GM19239 (cell line): ENCODE measurements at places on chromosomes 7 and 10.

- no peak for DNase-seq
Observed at GRCh38 chr10:118682533-118682932, 72.2 kb downstream of the CACUL1 start.

DNA sequence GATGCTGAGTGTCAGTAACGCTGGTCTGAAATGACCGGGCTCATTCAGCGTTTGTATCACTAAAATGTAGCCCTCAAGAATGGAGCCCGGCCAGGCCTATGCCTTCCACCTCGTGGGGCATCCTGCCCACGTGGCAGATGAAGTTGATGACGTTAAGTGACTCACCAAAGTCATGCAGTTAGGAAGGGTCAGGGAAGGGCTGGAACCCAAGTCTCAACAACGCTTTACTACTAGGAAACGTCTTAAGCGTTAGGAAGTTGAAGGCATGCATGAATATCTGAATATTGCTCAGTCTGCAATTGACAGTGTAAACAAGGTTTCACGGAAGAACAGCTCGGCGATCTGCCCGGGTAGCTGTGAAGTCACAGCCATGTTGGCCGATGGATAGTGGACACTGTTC, 14.0 kb upstream of the UBE3C start:
- DNase-seq, result no peak

DNA sequence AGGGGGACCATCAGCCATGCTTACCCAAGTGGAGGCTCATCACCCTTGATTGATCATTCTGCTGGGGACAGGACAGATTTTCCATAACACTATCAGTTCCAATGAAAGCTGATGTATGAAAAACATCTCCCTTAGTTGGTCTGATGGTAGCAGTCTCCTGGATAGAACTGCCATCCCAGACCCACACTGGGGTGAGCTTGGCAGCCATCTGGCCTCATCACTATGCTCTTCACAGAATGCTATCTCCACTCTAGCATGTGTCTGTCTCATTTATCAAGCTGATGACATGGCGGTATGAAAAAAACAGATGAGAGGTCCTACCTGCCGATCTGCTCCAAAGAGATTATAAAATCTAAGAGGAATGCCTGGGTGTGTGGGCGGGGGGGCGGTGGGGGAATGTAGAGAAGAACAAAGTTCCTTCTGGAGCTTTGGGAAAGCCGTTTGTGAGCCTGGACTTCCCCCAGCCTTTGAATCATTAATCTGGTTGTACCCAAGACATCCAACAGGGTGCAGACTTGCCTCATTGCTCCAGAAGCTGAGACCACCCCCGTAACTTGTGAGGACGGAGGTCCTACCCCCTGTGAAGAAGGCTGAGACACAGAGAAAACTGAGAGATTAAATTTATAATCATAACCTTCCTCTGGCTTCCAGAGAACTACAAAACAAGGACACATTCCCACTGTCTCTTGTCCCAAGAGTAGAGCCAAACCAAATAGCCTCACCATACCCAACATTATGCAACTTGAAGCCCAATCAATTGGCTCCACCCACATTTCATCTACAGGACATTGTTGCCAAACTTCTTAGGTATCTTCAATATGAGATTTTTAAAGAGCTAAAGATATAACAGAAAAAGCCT, 340.8 kb downstream of the KCNMA1 start:
- DNase-seq, result no peak

GRCh38 chr10:73159038-73159648, 8.7 kb downstream of the ECD start:
- DNase-seq, result no peak

DNA sequence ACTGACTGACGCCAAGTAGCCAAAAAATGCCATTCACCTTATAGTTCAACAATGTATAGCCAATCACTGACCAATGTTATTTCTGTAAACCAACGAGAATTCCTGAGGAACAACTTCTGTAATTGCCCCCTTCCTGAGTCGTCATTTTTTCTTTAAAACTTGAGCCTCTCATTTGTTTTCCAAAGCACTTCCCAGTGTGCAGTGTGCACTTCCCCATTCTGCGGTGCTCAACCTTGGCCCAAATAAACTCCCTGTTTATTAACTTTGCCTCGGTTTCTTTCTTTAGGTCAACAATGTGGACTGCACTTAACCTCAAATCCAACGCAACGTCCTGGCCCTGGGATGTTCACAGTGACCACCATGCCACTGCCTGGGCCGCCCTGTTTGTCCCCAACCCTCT, 15.1 kb downstream of the PKD1L1 start:
- no peak for DNase-seq

DNA sequence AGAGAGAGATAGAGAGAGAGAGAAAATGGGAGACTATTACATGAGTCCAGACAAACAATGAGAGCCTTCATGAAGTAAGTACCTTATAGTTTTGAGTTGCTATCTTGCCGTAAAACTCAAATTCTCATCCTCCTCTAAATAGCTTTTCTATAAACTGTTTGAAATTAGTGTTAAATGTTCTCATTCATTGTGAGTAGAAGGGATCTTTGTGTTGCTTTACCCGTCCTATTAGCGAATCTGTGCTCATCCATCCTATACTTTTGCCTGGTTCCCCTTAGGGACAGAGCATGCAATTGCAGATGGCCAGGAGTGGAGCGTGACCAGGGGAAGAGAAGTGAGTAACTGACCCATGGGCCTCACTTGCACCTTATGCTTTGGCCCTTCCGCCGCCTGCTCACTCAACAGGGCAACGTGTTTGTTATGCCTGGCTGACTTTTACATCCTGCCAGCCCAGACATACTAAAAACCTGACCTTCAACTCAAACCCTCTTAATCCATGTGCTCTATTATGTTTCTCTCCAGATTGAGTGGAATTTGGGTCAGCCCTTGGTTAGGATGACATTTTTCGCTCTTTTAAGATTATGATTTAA, 244.2 kb upstream of the YAE1 start:
- DNase-seq, result no peak

- no peak for DNase-seq
Observed at GRCh38 chr10:86970982-86971231, 2.6 kb downstream of the ADIRF start.

DNA sequence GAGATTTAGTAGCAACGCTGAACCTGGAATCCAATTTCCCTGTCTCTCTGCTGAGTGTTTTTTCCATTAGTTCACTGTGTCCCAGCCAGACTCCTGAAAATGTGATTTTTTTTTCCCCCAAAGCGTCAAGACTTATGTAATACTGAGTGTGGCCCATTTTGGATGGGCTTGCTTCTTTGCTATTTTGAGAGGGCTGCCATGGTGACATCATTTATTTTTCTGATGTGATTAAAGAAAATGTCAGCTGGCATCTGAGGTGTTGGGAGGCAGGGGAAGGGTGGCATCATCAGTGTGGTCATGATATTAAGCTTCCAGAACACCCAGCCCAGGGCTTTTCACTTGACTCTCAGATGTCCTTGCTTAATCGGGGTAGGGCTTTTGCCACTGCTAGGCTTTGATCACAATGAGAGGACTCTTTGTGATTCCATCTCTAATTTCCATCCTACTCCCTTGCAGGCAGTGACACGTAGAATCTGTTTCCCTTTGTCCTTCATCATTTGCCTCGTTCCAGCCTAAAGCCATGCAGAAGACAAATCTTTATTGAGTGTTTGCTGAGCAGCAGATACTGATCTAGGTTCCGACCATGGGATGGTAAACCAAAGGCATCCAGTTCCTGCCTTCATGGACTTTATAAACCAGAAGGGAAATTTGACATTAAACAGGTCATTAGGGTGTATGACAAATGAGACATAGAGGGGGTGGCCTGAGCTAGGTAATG, 7.4 kb downstream of the ZNF365 start:
- DNase-seq, result no peak

- no peak for DNase-seq
Observed at GRCh38 chr10:35598379-35598778, 6.8 kb upstream of the GJD4 start.

DNA sequence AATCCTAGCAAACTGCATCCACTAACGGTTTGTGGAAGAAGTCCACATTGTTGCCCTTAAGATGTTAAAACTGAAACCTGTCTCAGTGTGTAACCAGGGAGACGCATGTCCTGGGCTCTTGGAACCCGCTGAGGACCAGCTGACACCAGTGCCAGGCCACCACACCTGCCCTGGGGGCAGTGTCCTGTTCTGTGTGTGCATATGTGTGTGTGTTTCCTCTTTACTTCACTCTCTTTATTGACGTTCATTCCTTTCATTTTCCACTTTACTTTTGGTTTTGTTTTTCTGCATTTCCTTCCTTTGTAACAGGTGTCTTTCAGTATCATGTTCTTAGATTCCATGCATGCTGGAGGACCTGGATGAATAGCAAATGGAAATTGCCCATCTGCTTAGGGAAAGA, 83.8 kb downstream of the TEX36 start:
- DNase-seq, result peak; percentile 10

DNA sequence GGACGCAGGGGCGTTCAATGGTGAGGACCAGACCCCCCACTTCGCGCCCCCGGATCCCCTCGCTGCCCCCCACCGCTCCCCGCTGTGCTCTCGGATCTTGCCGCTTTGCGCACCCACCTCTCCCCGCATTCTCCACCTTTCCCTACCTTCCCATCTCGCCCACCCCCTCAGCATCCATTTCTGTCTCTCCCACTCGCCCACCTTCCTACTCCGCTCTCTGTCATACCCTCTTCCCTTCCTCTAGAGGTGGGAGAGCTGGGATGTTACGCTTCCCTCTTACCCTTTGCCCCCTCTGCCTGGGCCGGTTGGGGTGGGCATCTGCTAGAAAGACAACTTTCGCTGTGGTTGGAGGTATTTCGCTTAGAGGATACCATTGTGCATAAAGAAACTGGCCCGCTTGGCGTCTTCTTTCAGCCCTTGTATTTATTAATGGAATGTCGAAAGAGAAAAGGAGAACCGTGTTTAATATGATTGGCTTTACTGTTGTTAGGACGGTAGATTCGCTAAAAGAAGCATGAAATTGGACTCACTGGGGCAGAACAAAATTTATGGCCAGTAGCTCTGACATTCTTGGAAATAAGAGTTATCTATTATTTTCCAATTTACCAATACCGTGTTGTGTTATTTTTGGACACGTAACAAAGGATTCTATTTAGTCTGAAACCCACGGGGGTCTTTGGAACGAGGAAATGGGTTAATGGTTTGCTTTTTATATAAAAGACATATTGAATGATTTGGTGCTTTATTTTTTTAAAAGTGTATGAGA, 873 bp downstream of the PRKAR2B start:
- DNase-seq, result no peak

DNA sequence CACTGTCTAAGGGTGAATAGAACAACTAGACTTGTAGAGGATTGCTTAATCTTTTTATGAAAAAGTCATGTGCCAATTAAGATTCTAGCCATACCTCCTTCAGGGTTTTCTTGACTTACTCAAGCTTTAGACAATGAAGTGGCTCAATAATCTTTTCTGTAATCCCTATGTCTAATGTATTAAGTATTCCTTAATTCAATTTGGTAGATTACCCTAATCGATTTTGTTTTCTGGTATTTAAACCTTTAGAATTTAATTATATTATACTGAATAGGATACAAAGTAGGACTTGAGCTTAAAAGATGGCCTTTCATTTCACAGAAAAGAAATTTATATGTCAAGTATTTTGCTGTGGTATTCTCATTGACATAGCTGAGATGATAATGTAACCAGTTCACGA, 597.9 kb upstream of the C7orf33 start:
- DNase-seq, result no peak

GRCh38 chr10:112182784-112183328, 709 bp downstream of the GPAM start:
- no peak for DNase-seq

GRCh38 chr7:27156916-27157701, 634 bp upstream of the HOXA7 start:
- no peak for DNase-seq

DNA sequence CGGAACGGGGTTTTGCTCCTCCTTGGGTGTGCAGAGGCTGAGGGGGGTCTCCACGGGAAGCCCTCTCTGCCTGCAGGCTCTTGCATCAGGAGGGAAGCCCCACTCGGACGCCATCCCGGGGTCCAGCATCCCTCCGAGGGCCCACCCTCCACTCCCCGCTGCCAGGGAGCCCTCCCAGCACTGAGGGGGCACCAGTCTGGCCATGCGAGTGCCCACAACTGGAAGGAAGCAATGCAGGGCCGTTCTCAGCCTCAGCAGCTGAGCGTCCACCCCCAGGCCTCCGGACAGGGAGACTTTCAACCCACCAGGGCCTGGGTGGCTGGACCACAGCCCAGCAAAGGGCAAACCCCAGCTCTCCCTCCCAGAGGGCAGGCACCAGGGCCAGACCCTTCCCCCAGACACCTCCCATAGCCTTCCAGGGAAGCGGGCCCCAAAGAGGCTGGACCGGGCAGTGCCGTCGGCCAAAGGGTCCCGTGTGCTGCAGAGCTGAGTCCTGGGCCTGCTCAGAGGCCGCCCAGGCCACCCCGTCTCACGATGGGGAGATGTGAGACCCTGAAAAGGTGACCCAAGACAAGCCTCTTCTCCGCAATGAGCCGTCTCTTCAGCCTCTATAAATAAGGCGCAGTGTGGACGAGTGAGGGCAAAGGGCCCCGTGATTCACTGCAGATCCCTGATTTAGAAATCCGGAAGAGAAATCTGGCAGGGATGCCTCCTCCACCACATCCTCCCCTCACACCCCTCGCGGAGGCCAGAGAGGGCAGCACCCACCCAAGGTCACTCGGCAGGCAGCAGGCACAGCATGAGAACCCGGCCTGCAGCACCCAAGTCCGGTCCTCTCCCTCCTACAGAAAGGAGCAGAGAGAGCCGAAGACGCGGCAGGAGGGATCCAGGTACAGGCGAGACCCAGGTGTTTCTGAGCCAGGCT, 81.9 kb upstream of the DNAAF5 start:
- no peak for DNase-seq

GRCh38 chr10:100977436-100977835, 8.1 kb downstream of the SEMA4G start:
- no peak for DNase-seq

- no peak for DNase-seq
Observed at GRCh38 chr7:69593511-69593910, 4.8 kb upstream of the AUTS2 start.

DNA sequence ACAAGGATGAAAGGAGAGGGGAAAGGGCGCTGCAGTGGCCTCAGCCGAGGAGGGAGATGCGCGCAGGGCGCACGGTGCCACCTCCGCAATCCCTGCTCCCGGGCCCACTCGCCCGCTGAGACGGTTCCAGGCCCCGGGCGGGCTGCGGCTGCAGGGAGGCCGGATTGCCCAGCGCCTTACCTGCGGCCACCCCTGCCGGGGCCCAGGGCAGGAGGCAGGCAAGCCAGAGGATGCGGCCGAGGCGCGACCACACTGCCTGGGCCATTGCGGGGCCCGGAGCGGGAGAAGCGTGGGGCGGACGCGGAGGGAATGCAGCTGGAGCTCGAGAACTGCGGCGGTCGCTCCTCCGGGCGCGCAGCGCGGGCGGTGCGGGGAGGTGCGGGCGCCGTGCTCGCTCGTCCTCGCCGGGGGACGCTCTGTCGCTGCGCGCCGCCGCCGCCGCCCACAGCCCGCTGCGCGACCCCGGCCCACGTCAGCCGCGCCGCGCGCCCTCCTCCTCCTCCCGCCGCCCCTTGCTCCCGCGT, at the start of gene TMEM130:
Gene TMEM130, minus strand, starts transcription at position 418 of the 524 bp plus-strand sequence. Its CDS starts 153 bp downstream, at position 265.
- DNase-seq, result no peak
